Fibroblast of upper back skin (primary cell): ENCODE measurements at places on chromosomes 2 and 18.

- no peak for DNase-seq
Observed at GRCh38 chr2:167013227-167013626, 124.9 kb downstream of the XIRP2 start.

GRCh38 chr2:205292665-205293295 lies 389.5 kb upstream of the NRP2 start:
- DNase-seq = no peak

GRCh38 chr2:224689539-224689938 lies 26.6 kb downstream of the CCDC195 start:
- DNase-seq = no peak

GRCh38 chr2:46119453-46119852 lies 177.8 kb upstream of the EPAS1 start:
- peak; percentile 80 for DNase-seq

GRCh38 chr2:128458505-128458904 lies 139.8 kb upstream of the HS6ST1 start:
- no peak for DNase-seq
